Mononuclear cell (primary cell): ENCODE measurements at places on chromosomes 5 and 9. TPM values are rescaled to one million over a fixed set of nuclear protein-coding genes. Genes with fewer than 3 reads are reported as not detected.

Gene FAXDC2
- 17.8 TPM for total RNA-seq

Gene SLCO6A1
- total RNA-seq: not detected

Gene ADAMTS6
- total RNA-seq: 4.9 TPM

Gene HTR4
- not detected for total RNA-seq

Gene IFNA21
- not detected for total RNA-seq

Gene ADGRD2
- 0.10 TPM for total RNA-seq

Gene LRRC19
- total RNA-seq: not detected

Gene PCDHGB5
- total RNA-seq: 0.84 TPM

Gene APBA1
- total RNA-seq: 0.52 TPM

Gene IFNA2
- total RNA-seq: 0.21 TPM

Gene FAF2
- total RNA-seq: 30.1 TPM

Gene MAMDC4
- total RNA-seq: 0.52 TPM

Gene OLFML2A
- 0.31 TPM for total RNA-seq

Gene HMCN2
- total RNA-seq: not detected
